IgD-negative memory B cell (primary cell): ENCODE measurements at places on chromosomes 1 and 21. TPM values are rescaled to one million over a fixed set of nuclear protein-coding genes. Genes with fewer than 3 reads are reported as not detected.

The KLF17 gene
- polyA plus RNA-seq = not detected

The PDPN gene
- not detected for polyA plus RNA-seq

The FDPS gene
- 120 TPM for polyA plus RNA-seq

The HCRTR1 gene
- polyA plus RNA-seq = not detected

The FAM72D gene
- not detected for polyA plus RNA-seq

The C8A gene
- not detected for polyA plus RNA-seq

The C1orf87 gene
- not detected for polyA plus RNA-seq

The ABCG1 gene
- 11.6 TPM for polyA plus RNA-seq

The FGR gene
- 72.0 TPM for polyA plus RNA-seq

The TMEM240 gene
- polyA plus RNA-seq = not detected

The SNAPIN gene
- 74.5 TPM for polyA plus RNA-seq

The ACTA1 gene
- not detected for polyA plus RNA-seq
